Activated CD4-positive, alpha-beta T cell treated with anti-CD3 and anti-CD28 coated beads, Interleukin-2, amount 50 U/mL, for 4 hours (primary cell): ENCODE measurements at places on chromosomes 5 and 9.

GRCh38 chr9:84754881-84755280 lies 85.4 kb downstream of the NTRK2 start:
- DNase-seq: no peak

DNA sequence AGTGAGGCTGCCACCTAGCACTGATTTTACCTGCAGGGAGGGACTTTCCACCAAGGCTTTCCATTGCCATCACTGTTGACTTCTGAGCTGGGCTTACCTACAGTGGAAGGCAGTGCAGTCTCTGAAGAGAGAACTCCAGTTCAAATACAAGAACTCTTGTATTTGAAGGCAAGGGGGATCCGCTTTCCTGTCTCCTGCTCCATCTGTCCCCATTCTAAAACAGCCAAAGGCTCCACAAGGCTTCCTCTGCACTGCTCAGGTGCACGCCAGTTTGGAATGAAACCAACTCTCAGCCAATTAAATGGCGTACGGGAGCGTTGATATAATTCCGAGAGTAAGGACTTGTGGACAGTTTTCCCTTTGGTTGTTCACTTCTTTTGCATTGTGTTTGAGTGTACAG lies 66.0 kb upstream of the CXCL14 start:
- DNase-seq: no peak

DNA sequence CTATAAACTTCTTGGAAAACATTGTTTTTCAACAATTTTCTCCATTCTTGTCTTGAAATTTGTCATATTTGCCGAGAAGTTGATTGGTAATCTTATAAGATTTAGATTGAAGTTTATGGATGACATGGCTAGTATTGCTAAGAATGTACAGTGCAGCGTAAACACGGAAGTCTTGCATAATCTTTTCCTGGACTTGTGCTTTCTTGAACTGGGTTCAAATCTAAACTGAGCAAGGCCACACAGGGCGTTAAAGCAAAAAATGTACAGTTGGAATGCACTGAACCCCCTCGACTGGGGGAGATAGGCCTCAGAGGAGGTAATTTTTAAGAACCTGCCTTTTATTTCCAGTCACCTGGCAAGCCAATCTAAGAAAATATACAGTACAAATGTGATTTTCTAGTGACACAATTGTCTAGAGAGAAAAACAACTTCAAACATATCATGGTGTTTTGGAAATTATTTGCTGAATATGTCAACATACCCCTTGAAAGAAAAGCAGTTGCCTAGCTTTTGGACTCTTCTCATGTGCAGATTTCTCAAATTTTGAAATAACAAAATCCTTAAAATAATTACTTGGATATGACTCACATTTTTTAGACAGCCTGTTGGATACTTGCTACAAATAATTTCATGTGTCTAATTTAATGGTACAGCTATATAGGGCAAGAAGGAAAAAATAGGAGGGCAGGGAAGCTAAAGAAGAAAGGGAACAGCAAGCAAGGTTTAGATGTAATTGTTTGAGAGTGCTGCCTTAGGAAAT lies 18.5 kb upstream of the GAS1 start:
- DNase-seq: no peak

- no peak for DNase-seq
These were observed 26.6 kb upstream of the ANGPTL2 start for GRCh38 chr9:127149010-127149409.

DNA sequence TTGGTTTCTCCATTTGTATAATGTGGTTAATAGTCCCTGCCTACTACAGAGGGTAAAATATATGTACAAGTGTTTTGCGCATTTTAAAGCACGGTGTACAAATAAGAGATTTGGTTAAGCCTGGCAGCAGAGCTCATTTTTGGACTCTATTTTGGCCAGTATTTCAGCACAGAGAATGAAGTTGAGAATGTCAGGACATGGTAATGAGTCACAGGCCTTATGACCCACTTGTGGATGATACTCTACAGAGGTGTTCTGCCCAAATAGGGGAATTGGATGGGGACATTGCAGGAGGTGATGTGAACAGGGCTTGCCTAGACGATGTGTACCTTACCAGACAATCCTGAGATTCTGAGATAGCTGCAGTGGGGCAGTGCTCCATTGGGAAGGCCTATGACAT lies 50.6 kb downstream of the MELK start:
- DNase-seq: no peak

DNA sequence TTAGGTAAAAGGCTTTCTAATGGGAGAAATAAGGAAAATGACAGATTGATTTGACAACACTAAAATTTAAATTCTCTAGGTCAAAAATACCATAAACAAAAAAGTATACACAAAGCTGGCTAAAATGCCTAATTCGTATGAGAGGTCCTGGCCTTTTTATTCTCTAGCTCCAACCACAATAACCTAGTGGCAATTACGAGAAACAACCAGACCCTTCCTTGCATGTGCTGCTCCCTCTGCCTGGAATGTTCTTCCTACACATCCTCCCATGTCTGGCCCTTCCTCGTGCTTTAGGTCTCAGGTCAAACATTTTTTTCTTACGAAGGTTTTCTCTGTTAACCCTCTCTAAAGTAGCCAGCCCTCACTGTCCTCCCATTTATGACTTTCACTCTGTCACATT lies 176.4 kb upstream of the PLPPR1 start:
- DNase-seq: no peak

DNA sequence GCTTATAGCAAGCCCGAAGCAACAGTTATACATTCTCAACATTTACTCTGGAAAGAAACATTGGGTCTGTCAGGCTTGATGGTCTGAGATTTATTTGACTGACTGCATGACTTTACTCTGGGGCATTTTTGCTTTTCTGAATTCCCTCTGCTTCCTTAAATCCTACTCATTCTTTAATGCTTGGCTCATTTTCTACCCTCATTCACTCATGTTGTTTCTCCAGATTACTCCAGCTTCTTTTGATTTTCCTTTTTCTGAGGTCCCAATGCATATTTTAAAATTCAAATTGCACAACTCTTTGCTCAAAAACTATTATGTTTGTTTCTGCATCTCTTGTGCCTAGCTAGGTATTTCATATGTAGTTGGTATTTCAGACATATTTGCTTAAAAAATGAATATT lies 2002.9 kb upstream of the NUDT12 start:
- DNase-seq: no peak

- DNase-seq: no peak
These were observed 2.2 kb downstream of the PCDHA13 start for GRCh38 chr5:140883927-140884697.

DNA sequence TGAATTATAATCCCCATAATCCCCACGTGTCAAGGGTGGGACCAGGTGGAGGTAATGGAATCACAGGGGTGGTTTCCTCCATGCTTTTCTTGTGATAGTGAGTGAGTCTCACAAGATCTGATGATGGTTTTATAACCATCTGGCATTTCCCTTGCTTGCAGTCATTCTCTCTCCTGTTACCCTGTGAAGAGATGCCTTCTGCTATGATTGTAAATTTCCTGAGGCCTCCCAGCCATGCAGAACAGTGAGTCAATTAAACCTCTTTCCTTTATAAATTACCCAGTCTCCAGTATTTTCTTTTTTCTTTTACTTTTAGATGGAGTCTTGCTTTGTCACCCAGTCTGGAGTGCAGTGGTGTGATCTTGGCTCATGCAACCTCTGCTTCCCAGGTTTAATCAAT lies 182.7 kb upstream of the SEMA6A start:
- DNase-seq: no peak

- DNase-seq: no peak
These were observed 40.4 kb upstream of the GADD45G start for GRCh38 chr9:89564346-89564878.

DNA sequence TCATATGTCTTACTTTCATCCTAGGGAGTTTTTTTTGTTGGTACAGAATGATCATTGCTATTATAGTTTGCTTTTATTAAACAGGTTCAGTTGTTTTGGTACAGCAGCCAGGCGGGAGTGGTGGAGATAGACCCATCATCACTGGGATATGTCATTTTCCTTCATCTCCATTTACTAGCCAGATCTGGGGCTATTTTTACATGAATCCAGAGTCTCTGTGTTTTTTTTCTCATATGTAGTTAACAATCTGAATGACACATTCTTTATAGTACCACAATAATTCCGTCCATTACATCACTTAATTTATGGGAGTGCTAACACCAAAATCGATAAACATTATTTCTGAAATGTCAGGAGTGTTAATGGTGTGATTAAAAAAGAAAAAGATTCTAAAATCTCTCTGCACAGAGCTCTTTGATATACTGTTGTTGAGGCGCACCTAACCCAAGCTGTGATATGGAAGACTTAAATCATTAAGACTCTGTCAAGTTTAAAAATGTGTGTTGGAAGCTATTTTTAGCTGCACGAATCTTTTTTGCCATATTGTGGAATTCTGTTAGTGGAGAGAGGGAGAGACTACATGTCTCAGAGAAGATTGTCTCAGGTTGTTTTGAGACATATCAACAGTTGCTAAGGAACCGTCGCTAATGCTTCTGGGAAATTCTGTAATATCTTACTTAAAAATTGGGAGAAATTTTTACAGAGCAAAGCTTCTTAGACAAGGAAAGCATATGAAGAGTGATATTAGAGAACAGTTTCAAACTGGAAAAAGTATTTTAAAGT lies 59.6 kb downstream of the RPS23 start:
- DNase-seq: no peak

- DNase-seq: no peak
These were observed 1152.9 kb upstream of the CDH6 start for GRCh38 chr5:30040488-30041118.

DNA sequence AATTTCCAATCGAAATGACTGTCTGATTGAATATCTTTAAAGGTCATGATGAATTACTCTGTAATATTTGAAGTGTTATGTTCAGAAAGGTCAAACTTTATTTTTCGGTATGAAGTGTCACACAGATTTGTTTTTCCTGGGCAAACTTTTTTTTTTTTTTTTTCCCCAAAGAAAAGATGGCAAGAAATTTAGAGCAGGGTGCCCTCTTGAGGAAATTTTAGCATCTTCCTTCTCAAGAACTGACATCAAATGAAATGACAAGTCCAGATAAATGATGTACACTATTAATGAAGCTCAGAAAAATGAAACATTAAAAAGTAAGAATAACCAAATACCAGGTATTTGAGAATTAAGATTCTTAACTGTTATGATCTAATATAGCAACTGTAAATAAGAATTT lies 123.6 kb downstream of the INVS start:
- DNase-seq: no peak

- DNase-seq: no peak
These were observed 21.6 kb upstream of the ANGPTL2 start for GRCh38 chr9:127143920-127144465.

DNA sequence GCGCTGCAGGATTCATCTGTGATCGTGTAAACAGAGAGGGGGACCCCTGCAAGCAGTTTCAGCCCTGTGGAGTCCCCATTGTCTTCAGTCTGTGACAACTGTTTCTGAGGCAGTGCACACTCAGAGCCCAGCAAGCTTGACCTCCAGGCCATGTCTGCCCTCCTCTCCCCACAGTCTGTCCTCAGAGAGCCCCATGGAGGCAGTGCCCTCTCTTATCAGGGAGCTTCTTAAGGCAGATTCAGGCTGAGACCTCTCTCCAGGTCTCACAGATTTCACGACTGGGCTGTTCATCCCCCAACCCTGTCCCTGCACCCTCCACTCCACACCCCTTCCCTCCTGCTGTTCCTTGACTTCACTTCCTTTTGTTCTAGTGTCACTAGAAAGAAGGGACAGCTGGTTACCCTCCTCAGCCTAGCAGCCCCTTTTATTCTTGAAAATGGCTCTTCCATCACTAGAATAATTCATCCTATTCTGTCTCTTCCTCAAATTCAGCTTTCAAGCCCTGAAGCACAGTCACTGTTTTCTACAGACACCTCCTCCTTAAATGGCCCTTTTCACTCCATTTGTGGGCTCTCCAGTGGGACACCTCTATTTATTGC lies 218.4 kb downstream of the MED10 start:
- no peak for DNase-seq

- DNase-seq: no peak
These were observed 5.5 kb upstream of the RASEF start for GRCh38 chr9:83068414-83068813.

- DNase-seq: no peak
These were observed 742.9 kb downstream of the TLR4 start for GRCh38 chr9:118446943-118447639.

- no peak for DNase-seq
These were observed 687.6 kb downstream of the CETN3 start for GRCh38 chr5:89721931-89722330.

- no peak for DNase-seq
These were observed 78.7 kb downstream of the CAMSAP1 start for GRCh38 chr9:135828656-135829055.

DNA sequence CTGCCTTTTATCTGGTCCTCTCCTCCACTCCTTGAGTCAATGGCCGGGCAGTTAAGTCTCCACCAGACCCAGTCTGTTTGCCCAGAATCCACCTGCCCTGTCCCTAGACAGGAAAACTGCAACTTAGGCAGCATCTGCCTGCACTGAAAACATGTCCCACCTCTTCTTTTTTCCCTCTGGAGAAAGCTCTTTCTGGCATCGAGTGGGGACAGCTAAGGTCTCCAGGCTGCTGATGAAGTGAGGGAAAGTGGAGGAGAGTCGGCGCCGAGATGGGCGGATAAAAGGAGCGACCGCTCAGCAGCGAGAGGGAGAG lies 243 bp upstream of the SHISAL2B start:
- DNase-seq: no peak

GRCh38 chr5:61467766-61468482 lies 135.9 kb downstream of the ZSWIM6 start:
- DNase-seq: no peak

- DNase-seq: no peak
These were observed 57.3 kb downstream of the ARSB start for GRCh38 chr5:78927657-78928282.

DNA sequence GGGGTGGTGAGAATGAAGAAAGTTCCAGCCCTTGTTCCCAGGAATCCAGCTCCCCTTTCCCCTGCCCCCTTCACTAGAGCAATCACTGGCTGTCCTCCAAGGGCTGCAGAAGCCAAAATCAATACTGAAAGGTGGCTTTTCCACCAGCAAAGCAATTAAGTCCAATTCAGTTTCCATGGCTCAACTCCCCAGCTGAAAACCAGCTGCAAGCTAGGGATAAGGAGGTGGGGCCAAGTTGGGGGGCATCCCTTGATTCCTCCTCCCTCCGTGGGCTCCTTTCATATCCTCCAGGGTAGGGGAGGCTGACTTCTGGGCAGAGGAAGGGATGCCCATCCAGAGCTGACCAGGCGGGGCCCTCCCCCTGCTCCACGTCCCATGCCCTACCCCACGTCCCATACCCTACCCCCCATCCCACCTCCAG lies 22.7 kb downstream of the CAMK2A start:
- DNase-seq: no peak

DNA sequence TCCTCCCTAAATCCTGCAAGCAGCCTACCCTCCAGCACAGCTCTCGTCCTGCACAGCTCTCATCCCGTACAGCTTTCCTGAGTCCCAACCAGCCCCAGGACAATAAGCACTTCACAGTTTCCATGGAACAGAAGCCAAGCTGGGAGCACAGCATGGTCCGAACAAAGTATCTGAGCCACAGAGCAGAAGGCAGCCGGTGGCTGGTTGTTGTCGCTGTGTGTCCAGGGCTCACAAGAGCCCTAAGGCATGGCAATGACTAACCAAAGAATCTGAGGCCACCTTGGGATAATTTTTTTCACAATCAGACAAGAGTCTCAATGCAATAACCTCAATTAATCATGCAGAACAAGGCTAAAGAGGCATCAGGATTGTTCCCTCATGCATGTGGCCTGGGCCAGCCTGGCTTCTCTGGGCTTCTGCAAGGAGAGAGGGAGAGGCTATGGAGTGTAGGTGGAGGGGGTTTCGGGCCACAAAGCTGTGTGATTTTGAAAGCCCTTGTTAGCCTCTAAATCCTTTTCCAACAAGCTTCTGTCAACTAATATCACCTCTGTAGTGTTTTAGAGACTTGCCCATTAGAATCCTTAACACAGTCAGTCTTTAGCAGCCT lies 323.4 kb downstream of the PIK3R1 start:
- DNase-seq: no peak
